ENCODE measurements at places on chromosomes 2 and 18. TPM values are rescaled to one million over a fixed set of nuclear protein-coding genes. Genes with fewer than 3 reads are reported as not detected.

DNA sequence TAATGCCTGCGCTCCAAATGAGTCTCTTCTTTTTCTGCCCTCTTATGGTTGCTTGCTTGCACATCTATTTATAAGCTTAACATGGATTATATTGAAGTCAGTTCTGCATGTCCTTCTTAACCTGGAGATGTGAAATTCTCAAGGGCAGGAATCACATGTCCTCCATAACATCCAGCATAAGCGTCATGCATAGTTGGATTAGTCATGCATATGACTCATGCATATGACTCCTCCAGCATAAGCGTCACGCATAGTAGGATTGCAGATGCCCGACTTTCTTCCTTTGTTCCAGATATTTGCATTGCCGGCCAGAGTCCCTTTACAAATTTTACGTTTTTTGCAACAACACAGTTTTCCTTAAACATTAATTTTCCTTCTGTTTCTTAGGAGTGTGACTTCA, 308.6 kb downstream of the TGIF1 start:
- peak; percentile 66 for DNase-seq

Gene LRATD1
- 0.07 TPM for total RNA-seq

Gene SLC23A3
- total RNA-seq: 0.77 TPM

DNA sequence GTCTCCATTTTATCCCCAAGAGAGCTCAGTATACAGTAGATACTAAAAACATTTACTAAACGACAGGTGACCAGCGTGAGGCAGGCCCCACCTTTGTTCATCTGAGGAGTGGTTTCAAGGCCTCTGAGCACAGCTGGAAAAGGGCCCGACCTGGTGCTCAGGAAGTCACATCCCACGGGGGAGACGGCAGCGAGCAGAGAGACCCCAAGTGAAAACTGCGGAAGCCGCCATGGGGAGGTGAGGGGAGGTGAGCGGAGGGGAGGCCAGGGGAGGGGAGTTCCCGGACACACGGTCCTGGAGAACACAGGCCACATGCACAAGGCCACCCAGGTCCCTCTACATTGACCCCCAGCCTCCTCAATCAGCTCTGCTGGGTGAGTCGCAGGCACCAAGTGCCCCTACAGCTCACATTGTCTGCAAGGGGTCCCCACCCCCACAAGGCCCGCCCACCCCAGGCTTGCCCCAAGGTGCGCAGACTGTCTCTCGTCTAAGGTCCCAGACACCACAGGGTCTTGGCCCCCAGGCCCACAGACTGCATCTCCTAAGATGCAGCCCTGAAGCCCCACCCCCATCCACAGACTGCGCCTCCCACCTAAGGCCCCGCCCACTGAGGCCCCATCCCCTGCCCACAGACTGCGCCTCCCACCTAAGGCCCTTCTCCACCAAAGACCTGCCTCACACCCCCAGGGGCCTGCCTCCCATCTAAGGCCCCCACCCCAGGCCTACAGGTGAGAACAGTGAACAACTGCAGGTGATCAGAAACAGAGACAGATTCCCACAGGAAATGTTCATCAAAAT, 19.1 kb downstream of the PARD6G start:
- DNase-seq: no peak

Gene VIL1
- total RNA-seq: not detected

- no peak for DNase-seq
Observed at GRCh38 chr18:52451256-52451655, 111.3 kb downstream of the DCC start.

Gene KLHL29
- 7.4 TPM for total RNA-seq

- DNase-seq: no peak
Observed at GRCh38 chr2:65724752-65725151, 292.4 kb upstream of the SPRED2 start.

- DNase-seq: no peak
Observed at GRCh38 chr2:171939743-171940071, 17.4 kb downstream of the HAT1 start.

DNA sequence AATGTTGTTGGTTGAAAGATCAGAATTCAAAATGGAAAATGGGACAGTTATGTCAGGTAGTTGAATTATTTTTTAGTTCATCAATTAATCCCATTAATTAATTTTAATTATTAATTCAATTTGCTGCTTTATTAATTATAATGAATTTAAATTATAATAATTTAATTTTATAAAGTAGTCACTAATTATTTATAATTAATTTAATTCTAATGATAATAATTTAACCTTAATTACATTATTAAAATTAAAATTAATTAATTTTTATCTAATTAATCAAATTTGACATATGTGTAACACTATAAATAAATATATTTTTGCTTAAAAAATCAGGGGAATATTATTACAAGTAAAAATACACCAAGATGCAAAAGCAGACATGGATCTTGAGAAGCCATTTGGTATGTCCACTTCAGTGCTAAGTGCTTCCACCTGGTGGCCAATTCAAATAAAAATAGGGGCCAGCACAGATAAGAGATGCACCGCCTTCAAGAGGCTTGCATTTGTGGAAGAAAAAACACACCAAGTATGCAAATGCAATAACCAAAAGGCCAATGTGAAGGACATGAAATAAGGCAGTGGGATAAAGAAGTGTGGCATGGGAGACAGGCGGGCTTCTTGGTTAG, 73.2 kb downstream of the MBP start:
- DNase-seq: peak; percentile 61

Data from HFFc6 (cell line).